HFFc6 (cell line): ENCODE measurements at places on chromosomes 5 and 9. TPM values are rescaled to one million over a fixed set of nuclear protein-coding genes. Genes with fewer than 3 reads are reported as not detected.

ASPN gene
- total RNA-seq = 4.2 to 6.7 TPM (median 5.7 TPM) in 3 replicates

DNA sequence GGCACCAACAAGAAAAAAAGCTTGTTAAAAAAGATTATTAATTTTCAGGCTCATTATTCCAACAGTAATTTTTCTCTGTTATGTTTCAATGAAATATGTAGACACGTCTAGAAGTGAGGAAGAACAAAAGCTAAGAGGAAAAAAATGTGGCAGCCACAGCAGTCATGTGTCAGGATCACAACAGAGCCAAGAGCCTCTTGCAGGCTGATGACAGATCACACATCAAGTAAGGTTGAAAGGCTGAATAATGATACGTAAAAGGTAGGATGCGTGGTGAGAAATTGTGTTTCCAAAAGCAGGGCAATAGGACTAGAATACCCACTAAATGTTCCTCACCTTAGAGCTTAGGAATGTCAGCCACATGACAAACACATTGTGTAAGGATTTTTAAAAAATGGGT is 124.8 kb downstream of the HTR1A start:
- H3K4me3 ChIP-seq = no peak overlapping the region
- H3K36me3 ChIP-seq = no peaks in the 10 kb centered on the region
- H3K4me1 ChIP-seq = no peaks in the 10 kb centered on the region
- DNase-seq = no peak
- H3K27ac ChIP-seq = no peak overlapping the region
- no peaks in the 10 kb centered on the region for H3K27me3 ChIP-seq

DNA sequence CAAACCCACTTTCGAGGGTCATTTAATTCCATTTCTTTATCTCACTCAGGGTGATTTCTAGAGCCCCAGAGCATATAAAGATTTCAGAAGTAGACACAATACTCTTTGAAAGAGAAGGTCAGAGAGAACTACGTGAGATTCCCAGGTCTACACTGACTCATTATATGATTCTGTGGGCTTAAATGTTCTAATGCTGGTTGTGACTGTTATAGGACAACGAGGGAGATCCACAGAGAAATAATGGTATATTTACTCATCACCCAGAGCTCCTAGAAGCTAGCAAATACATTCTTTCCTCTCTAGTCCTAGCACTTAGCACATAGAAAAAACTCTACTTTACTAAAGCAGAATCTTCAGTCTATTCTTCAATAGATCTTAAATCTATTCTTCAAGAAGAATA is 39.4 kb upstream of the GRAMD2B start:
- DNase-seq = peak; percentile 59
- H3K4me1 ChIP-seq = peaks cover 55% of the 10 kb centered on the region
- H3K27me3 ChIP-seq = no peaks in the 10 kb centered on the region

GRCh38 chr5:179804555-179804947 is 2.1 kb downstream of the MGAT4B start:
- peaks cover 22% of the 10 kb centered on the region for H3K4me1 ChIP-seq
- H3K27ac ChIP-seq = peak overlapping the region; percentile 53
- DNase-seq = no peak
- peaks cover 7% of the 10 kb centered on the region; the same call in 1 of the 2 replicates for H3K36me3 ChIP-seq
- H3K27me3 ChIP-seq = no peaks in the 10 kb centered on the region; the same call in 1 of the 2 replicates

- peaks cover 10% of the 10 kb centered on the region for H3K4me1 ChIP-seq
- no peak overlapping the region for H3K27ac ChIP-seq
- no peaks in the 10 kb centered on the region; the same call in none of the 2 replicates for H3K27me3 ChIP-seq
- no peak overlapping the region for H3K4me3 ChIP-seq
- H3K36me3 ChIP-seq = peaks cover 25% of the 10 kb centered on the region
Observed at GRCh38 chr9:98465799-98466198, 210.3 kb upstream of the TBC1D2 start.

GRCh38 chr9:91134608-91135007 is 227.1 kb downstream of the AUH start:
- H3K27me3 ChIP-seq = no peaks in the 10 kb centered on the region
- no peak overlapping the region for H3K27ac ChIP-seq
- no peak for DNase-seq

GRCh38 chr5:53298841-53299240 is 181.6 kb upstream of the FST start:
- H3K4me3 ChIP-seq = no peak overlapping the region
- no peak overlapping the region for H3K27ac ChIP-seq
- peaks cover 29% of the 10 kb centered on the region for H3K4me1 ChIP-seq
- peaks cover 8% of the 10 kb centered on the region; the same call in 1 of the 2 replicates for H3K36me3 ChIP-seq

- no peak overlapping the region for H3K27ac ChIP-seq
- no peak overlapping the region for H3K4me3 ChIP-seq
- no peaks in the 10 kb centered on the region; the same call in 1 of the 2 replicates for H3K27me3 ChIP-seq
- no peaks in the 10 kb centered on the region for H3K36me3 ChIP-seq
- no peak for DNase-seq
Observed at GRCh38 chr5:99866740-99867139, 668.4 kb upstream of the FAM174A start.

DNA sequence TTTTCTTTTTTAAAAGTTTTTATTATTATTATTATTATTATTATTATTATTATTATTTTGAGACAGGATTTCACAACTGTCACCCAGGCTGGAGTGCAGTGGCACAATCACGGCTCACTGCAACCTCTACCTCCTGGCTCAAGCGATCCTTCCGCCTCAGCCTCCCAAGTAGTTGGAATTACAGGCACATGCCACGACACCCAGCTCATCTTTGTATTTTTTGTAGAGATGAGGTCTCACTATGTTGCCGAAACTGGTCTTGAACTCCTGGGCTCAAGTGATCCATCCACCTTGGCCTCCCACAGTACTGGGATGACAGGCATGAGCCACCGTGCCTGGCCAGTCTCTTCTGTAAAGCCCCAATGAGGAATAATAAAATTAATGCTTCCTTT is 31.0 kb upstream of the TXN start:
- peaks cover 2% of the 10 kb centered on the region for H3K27me3 ChIP-seq
- H3K4me3 ChIP-seq = no peak overlapping the region
- H3K4me1 ChIP-seq = no peaks in the 10 kb centered on the region
- no peak for DNase-seq
